ENCODE measurements at places on chromosomes 12 and 14.

- no peak for DNase-seq
These were observed 36.5 kb upstream of the CTDSP2 start for GRCh38 chr12:57883057-57883456.

DNA sequence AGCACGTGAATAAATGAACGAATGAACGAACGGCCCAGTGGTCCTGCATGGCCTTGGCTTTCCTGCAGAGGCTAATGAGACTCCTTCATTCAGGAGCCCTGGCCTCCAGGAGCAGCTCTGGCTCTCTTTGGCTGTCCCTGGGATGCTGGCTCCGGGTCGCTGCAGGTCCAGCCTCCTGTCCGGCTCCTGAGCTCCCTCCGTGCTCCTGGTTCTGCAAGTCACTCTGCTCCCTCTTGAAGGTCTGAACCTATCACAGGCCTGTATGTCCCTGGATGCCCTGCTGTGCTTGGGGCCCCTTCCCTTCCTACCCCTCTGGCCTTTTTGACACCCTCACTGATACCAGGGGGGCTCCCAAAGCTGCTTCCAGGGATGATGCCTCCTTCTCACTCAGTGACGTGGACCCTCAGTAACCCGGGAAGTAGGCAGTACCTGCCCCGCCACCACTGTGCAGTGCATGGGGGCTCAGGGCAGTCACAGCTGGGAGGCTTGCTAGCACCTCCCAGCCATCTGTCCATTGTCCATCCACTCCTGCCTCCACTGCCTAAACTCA is 133.7 kb upstream of the C14orf180 start:
- no peak for DNase-seq

- DNase-seq: no peak
These were observed 35.9 kb upstream of the GSC start for GRCh38 chr14:94805680-94806288.

GRCh38 chr12:77072833-77073495 is 7.6 kb upstream of the E2F7 start:
- DNase-seq: no peak

DNA sequence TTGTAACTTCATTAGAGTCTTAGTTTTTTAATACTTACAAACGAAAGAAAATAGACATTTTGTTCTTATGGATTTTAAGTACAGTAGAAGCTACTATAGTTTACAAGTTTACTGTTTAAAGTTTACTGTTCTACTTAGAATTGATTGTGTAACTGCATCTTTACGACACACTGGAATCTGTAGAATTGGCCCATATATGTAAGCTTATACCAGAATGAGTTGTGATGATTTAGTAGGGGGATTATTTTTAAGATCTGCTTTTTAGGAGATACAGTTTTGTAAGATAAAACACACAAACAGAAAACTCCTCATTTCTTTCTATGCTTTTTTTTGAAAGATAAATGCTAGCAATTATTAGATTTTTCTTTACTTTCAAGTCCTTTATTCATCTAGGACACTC is 30.2 kb upstream of the NAV3 start:
- DNase-seq: no peak

- no peak for DNase-seq
These were observed 297.7 kb upstream of the DDHD1 start for GRCh38 chr14:53450871-53451270.

GRCh38 chr14:85991156-85991555 is 461.2 kb downstream of the FLRT2 start:
- DNase-seq: no peak

Data from stimulated activated CD4-positive, alpha-beta T cell treated with anti-CD3 and anti-CD28 coated beads, Interleukin-15, amount 100 ng/mL, for 1 hour (primary cell).